ENCODE measurements at places on chromosomes 5 and 9.

GRCh38 chr5:151772029-151772845, 483 bp downstream of the G3BP1 start:
- DNase-seq: peak; percentile 40

DNA sequence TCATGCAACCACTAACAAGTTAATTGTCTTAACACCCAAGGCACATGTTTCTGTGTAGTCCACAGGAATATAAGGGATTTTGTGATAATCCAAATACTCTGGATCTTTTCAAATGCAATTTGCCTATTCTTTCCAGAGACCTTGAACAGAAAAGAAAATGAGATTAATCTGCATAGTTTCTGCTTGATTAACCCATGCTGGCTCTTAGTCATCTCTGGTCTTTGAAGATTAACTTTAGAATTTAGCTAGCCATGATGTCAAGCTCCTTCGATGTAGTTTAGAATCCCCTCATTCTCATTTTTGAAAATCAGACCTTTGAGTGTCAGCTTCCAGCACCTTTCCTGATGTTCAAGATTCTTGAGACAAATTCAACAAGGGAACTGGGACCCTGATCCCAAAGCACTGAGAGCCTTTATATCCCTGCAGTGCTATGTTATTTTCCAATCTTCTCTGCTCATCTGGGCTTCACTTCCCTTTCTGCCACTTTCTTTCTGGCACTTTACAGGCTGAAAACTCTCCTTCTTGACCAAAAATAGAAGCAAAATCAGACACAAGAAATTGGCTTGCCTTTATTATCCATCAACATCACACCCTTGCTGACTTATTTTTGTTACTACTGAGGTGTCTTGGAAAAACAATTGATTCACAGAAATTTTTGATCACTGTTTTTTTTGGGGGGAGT, 155.5 kb downstream of the PALM2AKAP2 start:
- DNase-seq: no peak

- DNase-seq: no peak
Measured at GRCh38 chr9:136669791-136670464, 7.2 kb downstream of the EGFL7 start.

DNA sequence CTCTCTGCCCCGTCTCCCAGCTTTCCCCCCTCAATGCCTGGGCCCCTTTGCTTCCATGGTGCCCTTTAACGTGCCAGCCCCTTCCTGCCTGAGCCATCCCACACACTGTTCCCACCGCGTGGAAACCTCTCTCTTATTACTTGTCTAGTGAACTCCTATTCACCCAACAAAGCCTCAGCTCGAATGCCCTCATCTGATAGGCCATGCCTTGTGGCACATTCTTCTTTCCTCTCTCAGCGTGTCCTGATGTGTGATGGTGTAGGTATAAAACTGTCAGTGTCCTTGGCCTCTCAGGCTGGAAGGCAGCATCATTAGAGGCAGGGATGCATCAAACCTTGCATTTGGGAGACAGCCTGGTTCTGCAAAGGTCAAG, 152.3 kb downstream of the OLFM1 start:
- DNase-seq: no peak

DNA sequence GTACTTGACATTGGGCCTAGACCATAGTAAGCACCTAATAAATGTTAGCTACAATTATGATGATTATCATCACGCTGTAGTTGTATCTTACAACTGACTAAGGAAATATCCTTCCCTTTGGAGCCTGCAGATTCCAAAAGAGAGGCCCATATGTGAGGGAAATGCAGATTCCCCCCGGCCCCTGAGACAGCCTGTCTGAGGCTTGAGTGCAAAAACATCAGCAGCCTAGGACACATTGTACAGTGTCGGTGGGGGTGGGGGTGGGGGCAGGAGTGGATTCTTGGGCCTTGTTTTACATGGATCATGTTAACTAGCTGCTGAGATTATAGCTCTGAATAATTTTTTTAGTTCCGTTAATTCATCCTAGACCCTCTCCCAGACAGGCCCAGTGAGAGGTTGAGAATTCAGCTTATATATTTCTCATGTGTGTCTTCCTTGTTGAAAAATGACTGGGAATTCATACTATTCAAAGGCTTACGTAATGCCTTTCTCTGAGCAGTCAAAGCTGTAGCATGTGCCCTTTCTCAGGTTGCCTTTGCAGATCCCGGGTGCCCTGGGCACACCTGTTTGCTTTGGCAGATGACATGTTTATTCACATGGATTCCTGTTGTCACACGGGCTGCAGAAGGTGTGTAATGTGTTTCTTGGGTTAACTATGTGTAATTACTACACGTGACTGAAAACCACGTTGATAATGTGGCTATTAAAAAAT, 262.8 kb downstream of the NR3C1 start:
- DNase-seq: no peak

GRCh38 chr5:104062621-104063377, 500.2 kb upstream of the NUDT12 start:
- DNase-seq: no peak

DNA sequence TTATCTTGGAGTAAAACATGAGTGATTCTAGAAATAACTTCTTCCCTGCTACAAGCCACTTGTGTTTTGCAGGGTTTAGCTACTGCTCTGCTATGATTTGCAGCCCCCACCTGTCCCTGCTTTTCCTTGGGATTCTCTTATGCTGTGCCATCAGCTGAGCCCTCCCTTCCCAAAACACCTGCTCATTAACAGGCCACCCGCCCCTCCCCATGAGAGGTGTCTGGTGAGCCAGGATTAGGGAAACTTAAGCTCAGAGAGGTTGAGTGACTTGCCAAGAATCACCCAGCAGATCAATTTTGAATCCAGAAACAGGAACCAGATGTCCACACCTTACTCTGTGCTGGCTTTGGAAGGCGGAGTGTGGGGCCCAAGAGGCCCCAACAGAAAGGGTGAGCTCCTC, 111.7 kb upstream of the CXCL14 start:
- DNase-seq: no peak

DNA sequence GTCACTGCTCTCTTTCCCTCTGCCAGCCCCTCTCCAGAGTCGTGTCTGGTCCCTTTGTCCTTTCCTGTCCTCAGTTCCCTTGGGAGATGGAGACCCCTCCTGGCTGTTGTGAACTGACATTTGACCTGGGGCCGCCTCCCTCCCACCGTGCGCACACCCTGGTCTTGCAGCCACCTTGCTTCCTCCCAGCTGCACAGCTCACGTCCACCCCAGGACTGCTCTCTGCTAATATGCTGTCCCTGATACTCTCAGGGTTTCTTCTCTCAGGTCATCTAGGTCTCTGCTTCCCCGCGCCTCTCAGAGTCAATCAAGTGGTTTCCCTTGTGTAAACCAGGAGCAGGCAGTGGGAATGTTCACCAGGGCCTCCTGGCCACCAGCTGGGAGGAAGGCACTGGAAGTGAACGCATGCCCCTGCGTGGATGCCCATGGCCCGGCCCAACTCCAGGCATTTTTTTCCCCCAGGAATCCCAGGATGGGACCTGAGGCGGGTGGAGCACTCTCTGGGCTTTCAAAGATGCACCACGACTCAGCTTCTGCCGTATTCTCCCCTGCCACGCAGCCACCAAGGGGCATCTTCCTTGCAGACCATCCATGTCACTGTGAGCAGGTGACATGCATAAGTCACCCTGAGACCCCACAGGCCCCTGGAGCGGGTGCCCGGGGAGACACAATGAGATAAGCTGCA, 142.4 kb downstream of the OLFM1 start:
- DNase-seq: no peak

DNA sequence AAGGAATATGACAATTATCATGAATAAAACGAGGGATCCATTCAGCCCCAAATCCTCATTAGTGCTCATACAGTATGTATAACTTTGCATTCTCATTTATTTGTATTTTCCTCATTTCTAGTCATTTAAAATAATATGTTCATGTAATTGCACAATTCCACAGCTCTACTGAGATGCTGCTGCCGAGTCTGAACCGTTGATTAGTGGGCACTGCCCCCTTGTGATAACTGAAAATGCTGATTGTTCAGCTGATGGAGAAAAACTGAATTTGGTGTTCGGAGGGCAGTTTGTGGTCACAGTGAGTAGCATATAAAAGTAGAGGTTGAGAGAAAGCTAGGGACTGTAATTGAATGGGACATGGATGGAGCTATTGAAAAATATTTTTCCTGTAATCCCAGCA, 12.2 kb upstream of the GPR151 start:
- DNase-seq: no peak

GRCh38 chr5:55416306-55416705, 108.5 kb downstream of the MTREX start:
- no peak for DNase-seq

GRCh38 chr9:133684121-133684935, 48.2 kb downstream of the DBH start:
- no peak for DNase-seq

GRCh38 chr5:91357806-91358205, 25.3 kb downstream of the ARRDC3 start:
- no peak for DNase-seq

- DNase-seq: no peak
Measured at GRCh38 chr5:159440968-159441367, 110.7 kb upstream of the IL12B start.

GRCh38 chr5:91126448-91126847, 256.7 kb downstream of the ARRDC3 start:
- no peak for DNase-seq

DNA sequence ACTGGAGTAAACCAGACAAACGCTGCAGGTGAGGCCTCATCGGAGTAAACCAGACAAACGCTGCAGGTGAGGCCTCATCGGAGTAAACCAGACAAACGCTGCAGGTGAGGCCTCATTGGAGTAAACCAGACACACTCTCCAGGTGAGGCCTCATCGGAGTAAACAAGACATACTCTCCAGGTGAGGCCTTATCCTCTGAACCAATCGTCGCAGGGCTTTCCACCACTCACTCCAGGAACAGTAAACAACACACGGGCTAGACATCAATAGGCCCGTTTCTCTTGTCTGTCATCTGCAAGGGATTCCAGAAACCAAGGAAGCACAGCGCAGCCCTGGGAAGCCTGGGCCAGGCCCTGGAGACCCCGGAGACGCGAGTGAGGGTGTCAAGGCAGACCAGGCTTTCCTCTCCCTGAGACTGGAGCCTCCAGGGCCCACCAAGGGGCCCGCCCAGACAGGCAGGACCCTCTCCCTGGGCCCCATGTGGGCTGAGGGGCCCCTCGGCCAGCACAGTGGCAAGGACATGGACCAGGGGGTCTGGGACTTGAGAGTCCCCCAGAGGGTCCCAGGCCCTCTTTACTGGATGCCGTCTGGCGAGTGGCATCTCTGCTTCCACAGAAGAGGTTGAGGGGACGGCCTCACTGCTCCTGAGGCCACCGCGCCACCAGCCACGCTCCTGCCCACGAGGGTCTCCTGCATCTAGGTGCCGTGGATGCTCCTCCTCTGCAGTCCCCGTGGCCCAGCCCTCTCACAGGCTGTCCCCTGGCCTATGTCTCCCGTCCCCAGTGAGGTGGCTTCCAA, 26.4 kb upstream of the NSMF start:
- no peak for DNase-seq

DNA sequence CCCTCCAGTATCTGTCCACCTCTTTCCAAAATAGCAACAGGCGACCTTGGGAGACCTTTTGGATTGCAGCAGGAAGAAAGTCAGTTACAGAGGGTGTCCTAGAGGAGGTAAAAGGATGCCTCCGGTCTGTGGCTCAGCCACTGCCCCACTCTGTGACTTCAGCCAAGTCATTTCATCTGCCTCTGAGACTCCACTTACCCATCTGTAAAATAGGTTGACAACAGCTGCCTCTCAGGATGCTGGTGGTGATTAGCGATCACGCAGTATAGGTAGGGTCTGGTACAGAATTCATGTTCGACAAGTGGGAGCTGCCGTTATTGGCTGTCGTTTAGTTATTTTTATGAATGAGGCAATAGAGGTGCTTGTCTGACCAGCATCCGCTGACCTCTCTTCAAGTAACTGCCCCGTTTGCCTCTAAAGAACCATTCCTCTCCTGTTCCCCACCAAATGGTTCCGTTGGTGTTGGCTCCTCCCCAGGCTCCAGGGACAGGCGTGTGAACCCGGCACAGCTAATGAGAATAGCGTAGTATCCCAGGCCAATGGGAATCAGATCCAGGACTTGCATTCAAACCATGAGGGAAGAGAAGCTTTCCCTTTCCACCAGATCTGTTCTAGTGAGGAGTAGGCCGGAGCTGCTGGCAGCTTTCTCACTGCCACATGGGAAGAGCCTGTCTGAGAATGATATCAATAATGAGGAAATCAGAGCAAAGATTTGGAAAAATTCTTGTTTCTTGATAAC, 64.1 kb downstream of the SMIM23 start:
- DNase-seq: no peak

GRCh38 chr5:180437336-180437735, 56.8 kb upstream of the CNOT6 start:
- DNase-seq: no peak

DNA sequence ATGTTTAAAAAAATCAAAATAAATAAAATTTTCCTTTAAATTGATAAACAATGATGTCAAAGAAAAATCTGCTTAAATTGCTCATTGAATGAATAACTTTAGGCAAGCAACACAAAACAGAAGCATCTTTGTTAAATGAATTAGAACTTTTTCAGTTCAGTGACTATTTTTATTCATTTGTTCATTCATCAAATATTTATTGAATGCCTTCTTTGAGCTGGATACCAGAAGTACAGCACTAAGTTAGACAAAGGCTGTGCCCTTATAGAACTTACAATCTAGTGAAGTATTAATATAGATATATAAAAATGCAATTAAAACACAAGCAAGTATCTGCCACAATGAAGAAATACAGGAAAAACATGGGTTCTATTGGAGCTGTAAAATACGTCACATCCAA, 10.8 kb downstream of the FNIP1 start:
- DNase-seq: no peak

GRCh38 chr9:96087669-96088299, 212.3 kb downstream of the ERCC6L2 start:
- no peak for DNase-seq

- DNase-seq: no peak
Measured at GRCh38 chr9:92767066-92768054, 2.7 kb upstream of the BICD2 start.

DNA sequence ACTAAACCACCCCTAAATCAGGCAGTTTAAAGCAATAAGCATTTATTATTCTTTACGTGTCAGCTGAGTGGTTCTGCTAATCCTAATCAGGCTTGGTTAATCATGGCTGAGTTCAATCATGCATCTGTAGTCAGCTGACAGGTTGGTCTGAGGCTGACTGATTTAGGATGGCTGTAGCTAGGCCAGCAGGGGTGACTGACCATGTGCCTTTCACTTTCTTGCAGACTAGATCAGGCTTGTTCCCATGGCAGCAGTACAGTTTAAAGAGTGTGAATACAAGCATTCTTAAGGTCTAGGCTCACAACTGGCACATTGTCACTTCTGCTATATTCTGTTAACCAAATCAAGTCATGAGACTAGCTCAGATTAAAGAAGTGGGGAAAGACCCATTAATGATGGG, 16.1 kb upstream of the MPDZ start:
- DNase-seq: no peak
